Caki2 (cell line): ENCODE measurements at places on chromosomes 4 and X. TPM values are rescaled to one million over a fixed set of nuclear protein-coding genes. Genes with fewer than 3 reads are reported as not detected.

DNA sequence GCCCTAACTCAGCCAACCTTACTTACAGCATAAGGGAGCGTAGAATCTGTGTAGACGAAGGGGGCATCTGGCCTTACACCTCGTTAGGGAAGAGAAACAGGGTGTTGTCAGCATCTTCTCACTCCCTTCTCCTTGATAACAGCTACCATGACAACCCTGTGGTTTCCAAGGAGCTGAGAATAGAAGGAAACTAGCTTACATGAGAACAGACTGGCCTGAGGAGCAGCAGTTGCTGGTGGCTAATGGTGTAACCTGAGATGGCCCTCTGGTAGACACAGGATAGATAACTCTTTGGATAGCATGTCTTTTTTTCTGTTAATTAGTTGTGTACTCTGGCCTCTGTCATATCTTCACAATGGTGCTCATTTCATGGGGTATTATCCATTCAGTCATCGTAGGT is 14.6 kb downstream of the PLP1 start:
- no peak for DNase-seq

DNA sequence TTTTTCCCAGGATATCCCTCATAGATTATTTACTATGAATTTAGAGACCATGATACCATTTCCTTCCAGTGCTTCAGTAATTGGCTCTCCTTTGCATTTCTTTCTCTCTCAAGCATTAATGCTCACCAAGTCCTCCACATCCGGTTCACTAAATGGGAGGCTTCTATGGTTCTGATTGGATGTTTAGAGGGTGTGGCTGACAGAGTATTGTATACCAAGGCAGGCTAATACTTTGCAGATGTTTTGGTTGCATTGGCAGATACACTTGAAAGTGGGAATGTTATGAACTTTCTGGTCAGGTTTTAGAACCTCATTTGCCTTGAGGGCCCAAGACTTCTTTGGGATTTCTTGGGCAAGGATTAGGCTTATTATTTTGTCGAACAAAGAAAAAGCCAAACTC is 24.2 kb downstream of the CBLL2 start:
- DNase-seq: no peak

The UGT2B15 gene
- not detected in 2 replicates for total RNA-seq

- DNase-seq: no peak
These were observed 59.8 kb downstream of the AGTR2 start for GRCh38 chrX:116230130-116230898.

DNA sequence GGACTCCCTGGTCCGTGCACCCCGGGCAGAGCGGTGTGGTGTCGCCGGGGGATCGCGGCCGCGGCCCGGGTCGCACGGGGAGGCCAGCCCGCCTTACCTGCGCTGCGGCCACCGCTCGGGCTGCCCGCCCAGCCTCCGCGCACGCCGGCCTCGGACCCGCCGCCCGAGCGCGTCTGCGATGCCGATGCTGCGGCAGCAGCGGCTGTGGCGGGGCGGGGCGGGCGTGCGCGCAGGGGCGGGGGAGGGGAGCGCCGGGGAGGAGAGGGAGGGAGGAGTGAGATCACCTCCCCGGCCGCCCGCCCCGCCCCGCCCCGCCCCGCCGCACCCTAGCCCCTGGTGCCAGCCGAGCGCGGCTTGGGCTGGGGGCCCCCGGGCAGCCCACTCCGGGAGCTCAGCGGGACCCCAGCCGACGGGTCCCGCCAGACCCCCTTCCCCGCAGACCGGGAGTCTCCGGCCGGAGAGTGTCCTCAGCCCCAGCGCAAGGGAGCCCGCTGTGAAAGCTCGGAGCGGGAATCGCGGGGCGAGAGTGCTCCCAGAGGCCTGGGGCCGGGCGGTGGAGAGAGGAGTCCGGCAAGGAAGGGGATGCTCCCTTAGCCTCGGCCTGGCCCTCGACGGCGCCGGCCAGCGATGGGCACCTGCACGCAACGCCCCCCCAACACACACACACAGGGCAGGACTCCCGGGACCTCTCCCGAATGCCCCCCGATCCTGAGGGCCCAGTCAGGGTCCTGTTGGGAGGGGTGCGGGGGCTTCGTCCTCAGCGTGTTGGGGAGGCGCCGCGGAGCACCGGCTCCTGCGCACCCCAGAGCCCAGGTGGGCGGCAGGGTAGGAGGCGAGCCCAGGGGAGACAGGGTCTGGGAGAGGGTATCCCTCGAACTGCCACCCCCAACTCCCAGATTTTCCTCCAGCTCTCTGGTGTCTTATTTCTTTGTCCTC is at the start of gene L1CAM:
Gene L1CAM (minus strand): TSS at position 206 of the 936 bp plus-strand sequence. CDS start 10,337 bp downstream, outside the sequence.
- DNase-seq: peak; percentile 51

The FAM9C gene
- not detected in 2 replicates for total RNA-seq

DNA sequence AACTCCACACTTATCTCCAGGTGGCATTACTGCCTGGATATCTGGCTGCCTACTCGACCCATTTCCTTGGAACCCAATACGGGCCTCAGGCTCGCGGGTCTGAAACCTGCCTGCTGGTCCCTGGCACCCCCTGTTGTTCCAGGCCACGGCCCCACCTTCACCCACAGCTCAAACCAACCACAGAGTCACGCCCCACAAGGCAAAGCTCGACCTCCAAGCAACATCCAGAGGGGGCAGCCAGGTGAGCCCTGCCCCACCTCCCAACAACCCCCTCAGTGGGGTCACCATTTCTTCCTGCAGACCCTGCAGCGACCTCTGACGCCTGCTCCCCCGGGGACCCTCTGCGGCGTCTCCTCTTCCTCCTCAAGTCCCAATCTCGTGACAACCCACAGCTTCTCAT is 76.2 kb downstream of the WFS1 start:
- no peak for DNase-seq

GRCh38 chr4:38802561-38803355 is 1.8 kb downstream of the TLR1 start:
- DNase-seq: no peak

The MND1 gene
- total RNA-seq: 11.2 and 16.9 TPM in 2 replicates

The CT83 gene
- total RNA-seq: not detected in 2 replicates

The HTN1 gene
- 3.4 TPM in 1 of 2 replicates, not detected in the other for total RNA-seq

- peak; percentile 35 for DNase-seq
These were observed 1.3 kb upstream of the TET2 start for GRCh38 chr4:105145156-105145902.

The ERAS gene
- not detected in 2 replicates for total RNA-seq

The PABPC5 gene
- not detected in 2 replicates for total RNA-seq

DNA sequence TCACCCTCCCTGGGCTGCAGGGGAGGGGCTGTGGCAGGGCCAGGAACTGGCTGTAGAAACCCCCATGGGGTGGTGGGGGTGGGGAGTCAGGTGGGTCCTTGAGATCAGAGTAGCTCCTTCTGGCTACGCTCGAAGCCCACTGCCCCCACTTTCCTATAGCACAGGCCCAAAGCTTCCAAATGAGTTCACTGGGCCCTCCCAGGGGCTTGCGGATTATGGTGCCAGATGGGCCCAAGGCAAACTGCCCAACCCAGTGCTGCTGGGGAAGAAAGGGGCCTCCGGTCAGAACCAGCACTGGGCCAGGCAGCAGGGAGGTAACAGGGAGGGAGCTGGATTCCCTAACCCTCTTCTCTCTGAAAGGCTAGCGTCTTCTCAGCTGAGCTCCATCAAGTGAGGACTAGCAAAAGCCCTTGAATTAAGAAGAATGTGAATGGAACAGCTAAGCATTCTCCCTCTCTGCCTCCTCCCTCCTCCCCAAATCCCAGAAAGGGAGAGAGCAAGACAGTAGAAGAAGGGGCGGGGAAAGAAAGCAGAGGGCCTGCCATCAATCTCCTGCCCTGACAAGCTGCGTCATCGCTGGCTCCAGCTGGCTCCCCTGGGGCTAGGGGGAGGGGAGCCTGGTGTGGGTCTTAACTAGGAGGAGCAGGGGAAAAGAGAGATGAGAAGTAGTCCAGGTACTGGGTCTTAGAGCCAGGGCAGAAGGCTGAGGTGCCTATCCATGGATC is 34.7 kb downstream of the FRMPD3 start:
- no peak for DNase-seq
